ENCODE measurements at places on chromosomes 3 and 15.

DNA sequence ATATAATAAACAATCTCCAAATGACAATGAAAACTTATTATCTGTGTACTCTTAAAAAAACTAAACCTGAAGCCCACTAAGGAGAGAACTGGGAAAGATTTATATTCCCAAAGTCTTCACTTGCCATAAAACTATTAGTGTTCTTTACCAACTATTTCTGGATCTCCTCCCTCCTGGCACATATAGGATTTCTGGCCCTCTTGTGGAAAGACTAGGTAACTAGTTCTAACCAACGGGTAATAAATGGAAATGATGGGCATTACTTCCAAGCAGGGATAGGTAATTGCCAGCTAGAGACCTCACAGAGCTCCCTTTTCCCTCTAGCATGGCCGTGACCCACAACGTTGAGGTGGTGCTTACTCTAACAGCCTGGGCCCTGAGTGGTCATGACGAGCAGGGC lies 110.1 kb downstream of the DNAH12 start:
- DNase-seq, result peak; percentile 2

DNA sequence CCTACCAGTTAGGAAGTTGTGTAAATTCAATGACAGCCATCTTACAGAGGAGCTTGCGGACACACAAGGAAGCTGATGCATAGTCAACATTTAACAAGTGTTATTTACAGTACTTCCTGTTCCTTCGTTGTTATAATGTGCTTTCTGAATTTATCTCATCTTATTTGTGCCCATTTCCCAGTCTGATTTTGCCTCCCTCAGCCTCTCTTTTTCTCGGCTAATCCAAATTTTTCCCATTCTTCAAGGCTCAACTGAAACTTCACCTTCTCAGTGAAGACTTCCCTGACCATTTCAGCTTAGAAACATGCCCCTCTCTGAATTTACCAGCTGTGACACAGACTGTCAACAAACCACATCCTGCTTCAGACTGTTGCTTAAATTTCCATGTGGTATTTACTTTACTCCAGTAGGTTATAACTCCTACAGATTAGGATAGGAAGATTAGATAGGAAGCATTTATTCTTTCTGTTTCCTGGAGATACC lies 55.7 kb upstream of the CP start:
- no peak for DNase-seq

DNA sequence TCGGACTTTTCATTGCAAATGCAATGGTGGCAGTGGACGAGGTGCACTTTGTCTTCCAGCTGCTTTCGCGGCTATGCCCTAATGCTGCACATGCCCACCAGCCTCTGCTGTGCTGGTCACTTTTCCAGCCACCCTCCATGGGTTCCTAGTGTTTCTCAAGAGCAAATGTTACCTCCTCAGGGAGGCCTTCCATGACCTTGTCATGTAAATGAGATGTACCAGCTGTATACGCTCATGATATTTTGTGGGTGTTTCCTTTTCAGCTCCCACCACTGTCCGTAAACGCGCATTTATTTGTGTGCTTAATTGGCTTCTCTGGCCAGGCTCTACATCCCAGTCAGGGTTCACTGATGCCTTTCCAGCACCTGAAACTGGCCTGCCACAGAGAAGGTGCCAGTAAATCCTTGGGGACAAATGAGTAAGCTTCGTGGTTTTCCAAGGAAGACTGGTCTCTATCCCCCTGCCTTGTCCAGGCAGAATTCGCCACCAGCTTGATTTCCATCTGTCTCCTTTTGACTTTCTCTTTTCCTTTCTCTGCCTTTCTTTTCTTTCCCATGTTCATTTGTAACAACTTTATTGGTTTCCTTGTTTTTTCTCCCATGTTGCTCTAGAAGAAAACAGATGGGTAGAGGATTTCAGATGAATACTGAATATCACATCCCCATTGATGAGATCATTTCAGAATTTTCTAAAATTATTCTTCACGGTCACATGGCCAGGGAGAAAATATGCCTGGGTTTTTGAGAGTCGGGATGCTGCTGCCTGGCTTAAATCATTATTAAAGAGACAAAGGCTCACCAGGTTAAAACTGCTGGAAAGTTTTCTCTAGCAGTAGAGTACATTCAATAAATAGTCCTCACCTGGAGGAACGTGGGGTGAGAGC lies 82.5 kb downstream of the CHST2 start:
- no peak for DNase-seq

GRCh38 chr15:27241943-27242342 lies 271.0 kb downstream of the GABRG3 start:
- no peak for DNase-seq

GRCh38 chr15:81611679-81612078 lies 237.7 kb upstream of the TMC3 start:
- no peak for DNase-seq

- DNase-seq, result no peak
Observed at GRCh38 chr3:189626286-189626685, 4.9 kb upstream of the TP63 start.

DNA sequence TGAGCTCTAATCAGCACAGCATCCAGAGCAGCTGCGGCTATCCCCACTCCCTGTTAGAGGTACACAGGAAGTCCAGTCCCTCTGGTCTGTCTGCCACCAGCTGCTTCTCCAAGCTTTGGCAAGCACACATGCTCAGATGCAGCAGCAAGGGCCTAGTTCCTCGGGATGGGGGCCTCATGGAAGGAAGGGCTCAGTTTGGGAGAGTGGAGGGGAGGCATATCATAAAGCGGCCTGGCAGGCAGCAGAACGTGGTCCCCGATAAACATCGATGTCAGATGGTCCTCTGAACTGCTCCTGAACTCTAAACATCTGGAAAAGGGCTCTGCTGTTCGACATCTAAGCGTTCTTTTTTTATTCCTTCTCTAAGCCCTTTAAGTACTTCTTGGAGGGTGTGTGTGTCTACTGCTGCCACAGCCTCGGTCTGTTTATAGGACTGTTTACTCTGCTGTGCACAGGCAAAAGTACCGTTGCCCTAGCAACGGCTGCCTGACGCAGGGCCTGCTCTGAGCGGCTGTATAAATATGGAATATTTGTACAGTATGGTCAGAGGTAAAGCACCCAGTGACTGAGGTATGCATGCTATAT lies 74.6 kb downstream of the PRICKLE2 start:
- no peak for DNase-seq

DNA sequence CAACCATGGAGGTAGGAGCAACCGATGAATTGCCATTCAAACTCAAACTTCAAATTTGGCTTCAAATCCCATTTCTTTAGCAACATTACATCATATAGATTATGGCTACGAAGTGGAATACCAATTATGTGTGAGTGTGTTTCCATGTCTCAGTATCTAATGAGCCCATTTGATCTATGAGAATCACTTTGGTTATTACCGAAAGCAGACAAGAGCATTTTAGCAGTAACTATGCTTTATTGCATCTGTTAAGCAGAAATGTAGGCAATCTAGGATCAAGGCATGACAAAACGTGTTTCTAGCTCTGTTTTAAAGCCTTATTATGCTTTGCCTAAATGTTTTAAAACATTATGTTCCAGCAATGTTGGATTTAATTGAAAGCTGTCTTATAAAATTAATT lies 581.9 kb upstream of the TGFBR2 start:
- DNase-seq, result no peak

GRCh38 chr15:37124331-37124730 lies 24.0 kb upstream of the MEIS2 start:
- no peak for DNase-seq

- DNase-seq, result no peak
Observed at GRCh38 chr3:179942553-179943075, 94.1 kb downstream of the PEX5L start.

DNA sequence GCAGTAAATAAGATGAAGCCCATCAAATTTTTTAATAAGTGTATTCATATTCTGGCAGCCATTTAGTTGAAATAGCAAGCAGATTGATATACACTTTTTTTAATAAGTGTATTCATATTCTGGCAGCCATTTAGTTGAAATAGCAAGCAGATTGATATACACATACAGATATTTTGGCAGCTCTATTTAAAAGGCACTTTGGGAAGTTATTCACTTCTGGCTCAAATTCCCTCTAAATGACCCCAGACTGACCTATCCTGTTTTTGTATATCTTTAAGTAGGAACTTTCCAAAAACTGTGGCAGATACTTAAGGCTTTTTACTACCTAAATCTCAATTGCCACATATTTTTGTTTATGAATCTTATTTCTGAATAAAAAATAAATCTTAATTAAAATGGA lies 122.3 kb downstream of the PLD1 start:
- DNase-seq, result no peak

GRCh38 chr3:55719508-55719907 lies 232.4 kb upstream of the WNT5A start:
- DNase-seq, result no peak

GRCh38 chr3:105511031-105511430 lies 144.3 kb downstream of the ALCAM start:
- DNase-seq, result no peak

- DNase-seq, result no peak
Observed at GRCh38 chr15:69163141-69163669, 2.8 kb downstream of the GLCE start.

DNA sequence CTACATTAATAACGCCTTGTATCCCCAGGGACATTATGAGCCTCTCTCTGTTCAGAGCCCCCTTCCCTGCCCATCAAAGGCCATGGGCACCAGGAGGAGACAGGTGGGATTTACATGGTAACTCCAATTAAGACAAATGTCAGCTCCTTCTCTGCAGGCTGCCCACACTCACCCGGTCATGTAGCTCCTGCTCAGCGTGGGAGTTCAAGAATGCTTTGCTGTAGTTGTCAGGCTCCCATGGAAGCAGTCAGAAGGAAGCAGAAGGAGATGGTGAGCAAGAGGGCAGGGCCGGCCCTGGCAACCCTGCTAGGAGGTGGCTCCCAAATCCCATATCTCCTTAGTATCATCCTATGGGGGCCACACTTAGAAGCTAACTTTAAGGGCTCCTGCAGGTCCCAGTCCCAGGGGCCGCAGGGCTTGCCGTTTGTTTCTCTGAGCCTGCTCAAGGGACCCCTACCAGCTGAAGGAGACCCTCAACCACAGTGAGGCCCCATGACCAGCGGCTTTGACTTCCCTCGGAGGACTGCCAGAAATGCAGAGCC lies 218.4 kb upstream of the TLE3 start:
- no peak for DNase-seq

DNA sequence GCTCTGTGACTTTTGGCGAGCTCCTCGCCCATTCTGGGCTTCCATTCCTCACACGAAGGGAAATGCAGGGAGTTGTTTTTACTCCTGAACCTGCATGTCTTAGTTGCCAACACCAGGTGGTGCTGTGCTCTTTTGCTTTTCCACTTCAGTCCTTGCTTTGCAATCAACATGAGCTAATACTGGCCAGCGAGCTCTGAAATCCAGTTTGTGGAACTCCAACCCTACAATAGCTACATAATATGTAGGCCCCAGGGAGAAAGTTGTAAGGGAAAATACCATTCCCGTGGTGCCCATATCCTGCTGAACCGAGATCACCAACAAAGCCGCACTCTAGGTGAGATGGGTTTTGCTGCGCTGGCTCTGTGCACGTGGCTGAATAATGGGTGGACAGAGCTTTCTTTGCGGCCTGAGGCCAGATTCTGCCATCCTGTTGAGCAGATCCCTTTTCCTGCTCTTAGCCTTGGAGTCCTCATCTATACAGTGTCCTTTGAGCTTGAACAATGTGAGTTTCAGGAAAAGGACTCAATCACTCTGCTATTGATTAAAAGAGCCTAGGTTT lies 25.0 kb downstream of the LSM3 start:
- DNase-seq, result peak; percentile 89

DNA sequence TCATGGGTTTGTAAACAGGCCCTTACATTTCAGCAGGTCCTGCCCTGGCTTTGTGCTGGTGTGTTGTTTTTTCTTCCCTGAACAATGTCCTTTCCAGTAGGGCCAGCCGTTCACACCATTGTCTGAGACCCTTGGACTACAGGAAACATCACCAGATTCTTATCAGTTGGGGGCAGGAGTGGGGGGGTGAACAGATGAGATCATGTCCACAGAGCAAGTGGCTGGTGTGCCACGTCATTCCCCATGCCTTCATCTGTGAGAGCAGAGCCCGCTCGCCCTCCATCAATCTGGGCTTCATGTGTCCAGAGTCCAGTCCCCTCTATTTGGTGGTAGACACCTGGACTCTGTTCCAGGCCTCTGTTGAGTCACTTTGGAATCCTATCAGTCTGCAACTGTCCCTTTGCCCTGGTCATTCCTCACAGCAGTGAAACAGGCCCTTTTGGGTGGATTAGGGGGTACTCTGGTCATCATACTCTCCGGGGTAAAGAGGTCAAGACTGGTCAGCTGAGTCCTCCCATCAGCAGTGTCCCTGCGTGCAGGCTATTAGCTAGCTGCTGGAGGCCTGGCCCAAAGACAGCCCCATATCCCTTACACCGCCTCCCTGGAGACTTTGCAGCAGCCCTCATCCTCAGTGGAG lies 15.0 kb downstream of the SEMA3G start:
- DNase-seq, result peak; percentile 16

DNA sequence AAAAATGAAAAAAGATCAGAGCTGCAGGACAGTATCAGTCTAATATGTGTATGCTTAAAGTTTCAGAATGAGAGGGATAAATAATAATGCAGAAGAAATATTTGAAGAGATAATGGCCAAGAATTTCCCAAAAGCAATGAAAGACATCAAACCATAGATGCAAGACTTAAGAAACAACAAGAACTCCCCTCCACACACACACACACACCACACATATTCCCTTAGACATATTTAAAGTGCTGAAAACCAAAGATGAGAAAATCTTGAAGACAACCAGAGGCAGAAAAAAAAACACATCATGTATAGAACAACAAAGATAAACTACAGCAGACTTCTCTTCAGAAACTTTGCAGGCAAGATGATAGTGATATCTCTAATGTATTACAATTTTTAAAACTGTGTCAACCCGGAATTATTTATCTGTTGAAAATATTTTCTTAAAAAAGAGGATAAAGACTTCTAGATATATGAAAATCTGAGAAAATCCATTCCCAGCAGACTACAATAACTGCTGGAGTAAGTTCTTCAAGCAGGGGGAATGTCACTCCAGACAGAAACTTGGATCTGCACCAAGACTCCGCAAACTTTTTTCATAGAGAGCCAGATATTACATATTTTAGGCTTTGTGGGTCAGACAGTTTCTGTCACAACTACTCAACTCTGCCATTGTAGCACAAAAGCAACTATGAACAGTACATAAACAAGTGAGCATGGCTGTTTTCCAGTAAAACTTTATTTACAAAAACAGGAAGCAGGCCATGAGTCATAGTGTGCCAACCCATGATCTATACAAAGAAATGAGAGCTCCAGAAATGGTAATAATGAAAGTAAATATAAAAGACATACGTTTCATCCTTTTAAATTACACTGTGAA lies 223.4 kb upstream of the CGNL1 start:
- no peak for DNase-seq

DNA sequence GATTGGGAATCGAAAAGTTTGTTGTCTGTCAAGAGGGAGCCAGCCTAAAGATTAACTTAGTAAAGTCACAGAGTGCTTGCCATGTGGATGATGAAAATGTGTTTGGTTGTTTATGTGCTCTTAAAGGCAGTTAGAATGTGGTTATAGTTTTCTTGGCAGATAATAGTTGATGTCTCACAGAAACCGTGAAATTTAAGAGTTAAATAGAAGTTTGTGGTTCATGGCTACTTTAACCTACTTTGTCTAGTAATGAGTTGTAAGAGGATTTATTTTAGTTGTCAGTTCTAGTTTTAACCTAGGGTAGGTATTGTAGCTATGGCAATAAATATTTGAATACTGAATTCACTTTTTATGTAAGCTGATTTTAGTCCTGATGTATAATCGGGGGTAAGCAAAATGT lies 36.4 kb upstream of the EIF3J start:
- DNase-seq, result no peak
